ENCODE measurements at places on chromosomes 7 and 10.

DNA sequence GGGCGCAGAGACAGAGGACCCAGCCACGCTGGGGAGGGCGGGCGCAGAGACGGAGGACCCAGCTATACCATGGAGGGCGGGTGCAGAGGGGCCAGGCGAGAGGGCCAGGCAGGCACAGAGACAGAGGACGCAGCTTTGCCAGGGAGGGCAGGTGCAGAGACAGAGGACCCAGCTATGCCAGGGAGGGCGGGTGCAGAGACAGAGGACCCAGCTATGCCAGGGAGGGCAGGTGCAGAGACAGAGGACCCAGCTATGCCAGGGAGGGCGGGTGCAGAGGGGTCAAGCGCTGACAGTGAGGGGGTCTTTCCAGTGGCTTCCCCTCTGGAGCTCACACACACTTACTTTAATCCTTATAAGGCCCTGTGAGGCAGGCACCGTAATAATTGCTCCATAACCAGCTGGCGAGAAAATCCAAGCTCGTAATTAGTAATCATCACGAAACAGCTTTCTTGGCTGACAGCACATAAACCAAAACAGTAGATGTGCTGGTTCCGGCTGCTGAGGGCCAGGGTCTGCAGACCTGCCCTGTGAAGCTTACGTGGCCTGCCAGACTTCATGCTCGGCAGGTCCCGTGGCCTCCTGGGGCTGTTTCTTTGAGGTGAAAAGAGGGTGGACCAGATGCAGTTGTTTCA, 137.2 kb downstream of the VIPR2 start:
- DNase-seq = no peak

DNA sequence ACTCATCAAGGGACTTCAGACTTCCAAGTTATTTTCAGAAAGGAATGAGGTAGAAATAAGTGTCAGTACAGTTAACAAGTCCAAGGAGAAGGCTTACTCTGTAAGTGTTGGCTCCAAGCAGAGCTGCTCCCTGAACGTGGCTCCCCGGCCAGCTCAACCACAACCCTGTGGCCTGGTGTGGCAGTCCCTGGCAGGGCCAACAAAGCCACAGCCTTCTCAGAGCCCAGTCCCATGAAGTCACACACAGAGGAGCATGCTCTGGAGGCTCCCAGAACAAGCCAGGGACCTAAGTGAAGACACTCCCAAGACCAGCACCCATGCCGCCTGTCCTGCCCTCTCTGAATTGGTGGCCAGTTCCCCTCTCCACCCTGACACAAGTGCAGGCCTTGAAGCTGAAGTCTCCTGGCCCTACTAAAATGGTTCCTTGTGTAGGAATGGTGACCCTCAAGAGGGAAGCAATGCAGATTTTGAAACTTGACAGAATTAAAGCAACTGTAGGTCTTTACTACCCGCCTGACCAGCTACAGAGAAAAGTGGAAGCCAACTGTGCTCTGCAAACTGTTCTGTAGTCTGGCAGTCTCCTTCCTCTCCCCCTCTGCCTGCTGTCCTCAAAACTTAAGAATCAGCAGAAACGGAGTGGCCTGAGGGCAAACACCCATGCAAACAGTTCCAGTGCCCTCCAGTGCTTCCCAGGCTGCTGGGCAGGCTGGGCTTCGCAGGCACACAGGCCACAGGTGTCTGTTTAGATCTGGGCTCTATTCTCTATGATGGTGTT, 51.1 kb downstream of the NOD1 start:
- no peak for DNase-seq

DNA sequence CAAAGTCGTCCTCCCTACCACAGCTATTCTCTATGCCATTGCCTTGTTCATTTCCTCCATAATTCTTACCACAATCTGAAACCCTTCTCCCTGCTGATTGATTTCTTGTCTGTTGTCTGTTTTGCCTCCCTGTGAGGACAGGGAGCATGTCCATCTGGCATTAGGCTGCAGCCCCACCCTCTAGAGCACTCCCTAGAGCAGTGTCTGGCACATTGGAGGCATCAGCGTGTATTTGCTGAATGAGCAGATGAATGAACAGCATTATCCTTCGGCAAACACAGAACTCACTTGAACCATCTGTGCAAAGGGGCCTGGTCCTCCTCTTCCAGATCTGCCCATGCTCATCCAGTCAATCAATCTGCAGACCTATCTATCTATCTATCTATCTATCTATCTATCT, 5.1 kb upstream of the DMBT1 start:
- no peak for DNase-seq

DNA sequence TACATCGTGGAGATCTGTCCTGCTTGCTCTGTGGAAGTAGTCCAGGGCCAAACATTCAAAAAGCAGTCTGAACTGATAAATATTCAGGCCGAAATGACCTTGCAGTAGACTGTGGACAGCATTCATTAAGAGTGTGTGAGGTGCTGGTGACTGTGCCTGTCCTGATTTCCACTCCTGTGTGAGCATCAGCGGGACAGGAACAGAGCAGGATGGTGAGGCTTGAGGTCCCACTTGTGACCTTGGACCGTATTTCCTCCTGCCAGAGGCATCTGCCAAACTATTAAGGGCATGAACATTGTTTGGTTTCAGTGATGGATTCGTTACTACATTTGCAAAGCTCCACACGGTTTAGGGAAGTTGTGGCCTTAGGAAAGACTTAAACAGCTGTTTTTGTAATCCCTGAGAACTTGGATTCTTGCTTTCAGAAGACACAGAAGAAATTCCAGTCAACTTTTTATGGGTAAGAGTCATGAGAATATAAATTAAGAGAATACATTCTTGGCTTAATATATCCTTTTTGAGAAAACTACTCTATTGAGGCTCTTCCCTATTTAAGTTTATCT, 32.8 kb downstream of the CCNY start:
- no peak for DNase-seq

DNA sequence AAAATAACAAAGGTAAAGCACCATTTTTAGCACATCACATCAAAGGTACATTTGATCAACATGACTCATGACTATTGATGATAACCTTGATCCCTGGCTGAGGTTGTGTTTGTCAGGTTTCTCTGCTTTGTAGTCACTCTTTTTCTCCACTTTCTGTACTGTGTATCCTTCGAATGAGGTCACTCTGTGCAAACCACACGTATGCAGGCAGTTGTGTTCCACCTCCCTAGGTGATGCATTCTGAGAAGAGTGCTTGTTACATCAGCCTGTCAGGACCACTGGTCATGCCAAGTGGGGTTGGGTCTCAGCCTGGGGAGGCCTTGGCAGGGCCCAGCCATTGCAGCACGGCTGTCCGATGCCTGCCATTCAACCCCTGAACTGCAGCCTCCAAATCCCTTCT, 62.8 kb upstream of the GJD4 start:
- DNase-seq = no peak

DNA sequence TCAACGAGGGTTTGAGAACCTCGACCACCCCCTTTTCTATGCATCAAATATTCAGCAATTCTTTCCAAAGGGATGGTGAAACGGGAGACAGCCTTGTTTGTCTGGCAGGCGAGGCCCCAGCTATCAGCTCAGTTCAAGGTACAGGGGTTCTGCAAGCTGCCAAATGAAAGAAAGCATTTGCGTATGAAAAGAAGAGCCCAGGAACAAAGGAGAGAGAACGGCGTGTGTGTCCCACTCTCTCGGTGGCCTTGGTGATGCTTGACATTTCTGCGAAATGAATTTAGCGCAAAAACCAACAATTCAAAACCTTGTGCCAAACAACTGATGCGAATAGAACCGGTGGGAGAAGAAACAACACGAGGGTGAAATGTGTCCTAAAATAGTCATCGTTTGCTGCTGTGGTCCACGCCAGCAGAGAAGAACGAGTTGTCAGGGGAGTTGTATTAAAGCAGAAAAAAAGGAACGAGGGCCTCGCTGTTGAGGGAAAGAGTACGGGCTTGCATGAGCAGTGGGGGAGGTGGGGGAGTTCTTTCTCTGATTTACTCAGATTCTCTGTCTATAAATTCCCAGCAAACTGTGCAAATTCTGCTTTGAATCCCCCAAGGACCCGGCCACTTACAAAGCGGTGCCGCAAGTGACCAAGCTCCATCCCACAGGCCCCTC, 97.7 kb downstream of the TMEM130 start:
- DNase-seq = no peak

GRCh38 chr7:118252087-118252486, 27.6 kb downstream of the ANKRD7 start:
- no peak for DNase-seq

GRCh38 chr7:44967571-44968446, 11.0 kb downstream of the MYO1G start:
- DNase-seq = no peak

- no peak for DNase-seq
Observed at GRCh38 chr7:66807736-66808135, 67.2 kb downstream of the RABGEF1 start.

- no peak for DNase-seq
Observed at GRCh38 chr7:7569081-7569527, 2.4 kb downstream of the MIOS start.
